ENCODE measurements at places on chromosomes 4 and X.

GRCh38 chr4:2251795-2252529 lies 9.9 kb downstream of the MXD4 start:
- DNase-seq: no peak

DNA sequence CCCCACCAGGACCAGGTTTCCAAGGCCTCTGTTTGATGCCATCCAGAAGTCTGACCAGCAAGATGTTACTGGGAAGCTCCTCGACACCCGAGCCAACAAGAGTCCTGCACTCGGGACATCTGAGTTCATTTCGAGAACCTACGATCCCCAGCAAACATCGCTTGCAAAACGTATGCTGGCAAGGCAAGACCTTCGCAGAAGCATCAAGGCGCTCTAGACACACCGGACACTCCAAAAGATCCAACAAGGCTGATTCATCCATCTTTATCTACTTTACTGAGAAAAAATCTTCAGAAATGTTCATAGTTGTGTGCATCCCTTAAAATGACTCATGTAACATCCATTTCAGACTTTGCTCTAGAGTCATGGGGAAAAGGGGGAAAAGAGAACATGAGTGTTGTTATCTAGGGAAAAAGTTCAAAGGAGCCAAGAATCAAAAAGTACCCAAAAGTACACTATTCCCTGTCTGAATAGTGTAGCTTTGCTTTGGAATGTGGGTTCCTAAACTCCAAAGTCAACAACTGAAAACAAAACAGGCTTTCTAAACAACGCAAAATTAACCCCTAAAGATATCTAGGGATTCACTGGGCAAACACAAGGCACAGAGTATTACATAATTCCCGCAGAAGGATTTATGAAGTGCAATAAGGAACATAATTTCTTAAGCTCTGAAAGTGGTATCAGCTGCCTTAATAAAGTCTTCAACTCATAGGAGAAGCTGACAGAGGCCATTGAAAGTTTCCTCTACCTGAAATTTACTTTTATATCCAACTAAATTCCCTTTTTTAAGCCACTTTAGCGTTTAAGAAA lies 1.6 kb downstream of the SH3RF1 start:
- peak; percentile 33 for DNase-seq

DNA sequence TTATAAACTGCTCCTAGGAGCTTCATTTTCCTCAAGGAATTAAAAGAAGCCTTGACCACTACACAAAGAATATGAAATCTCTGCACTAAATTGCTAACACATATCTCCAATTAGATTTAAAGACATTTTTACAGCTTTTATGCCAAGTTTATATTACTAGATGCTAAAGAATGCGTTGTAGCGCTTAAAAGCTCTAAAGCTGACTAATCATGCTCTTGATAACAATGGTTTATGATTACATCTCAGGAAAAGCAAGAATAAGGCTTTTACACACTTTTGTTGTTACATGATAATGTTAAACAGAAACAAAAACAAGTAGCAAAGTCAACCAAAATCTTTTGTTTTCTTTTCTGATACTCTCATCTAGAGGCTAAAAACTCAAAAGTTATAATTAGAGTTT lies 44.7 kb downstream of the SLC10A7 start:
- no peak for DNase-seq

- no peak for DNase-seq
These were observed 133.1 kb downstream of the IDS start for GRCh38 chrX:149371986-149372385.

GRCh38 chrX:1205681-1206611 lies 6.5 kb downstream of the CRLF2 start:
- peak; percentile 88 for DNase-seq

GRCh38 chrX:24956828-24957227 lies 58.9 kb downstream of the ARX start:
- no peak for DNase-seq

DNA sequence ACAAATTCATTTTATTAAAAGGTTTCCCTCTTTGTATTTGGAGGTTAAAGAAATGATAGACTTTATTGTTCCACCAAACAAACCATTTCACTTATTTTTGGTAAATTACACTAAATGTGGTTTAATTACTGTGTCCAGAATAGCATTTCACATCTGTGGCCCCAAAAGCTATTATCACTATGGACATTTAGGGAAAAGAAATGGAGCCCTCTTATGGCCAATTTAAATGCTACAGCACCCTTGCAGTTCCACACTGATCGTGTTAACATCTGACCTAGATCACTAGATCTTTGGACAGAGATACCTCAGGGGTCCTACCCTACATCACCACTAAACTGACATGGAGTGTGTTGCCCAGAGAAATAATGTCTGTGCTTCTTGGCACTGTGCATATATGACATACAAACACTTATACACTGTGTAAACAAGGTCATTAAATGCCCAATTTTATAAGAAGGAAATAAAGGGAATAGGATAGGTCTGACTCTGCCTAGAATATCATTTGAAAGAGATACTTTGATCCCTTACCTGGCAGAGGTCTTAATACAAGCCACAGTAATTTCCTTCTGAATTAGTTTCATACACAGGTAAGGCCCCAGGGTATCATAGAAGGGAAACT lies 163.9 kb downstream of the KDR start:
- DNase-seq: peak; percentile 32

DNA sequence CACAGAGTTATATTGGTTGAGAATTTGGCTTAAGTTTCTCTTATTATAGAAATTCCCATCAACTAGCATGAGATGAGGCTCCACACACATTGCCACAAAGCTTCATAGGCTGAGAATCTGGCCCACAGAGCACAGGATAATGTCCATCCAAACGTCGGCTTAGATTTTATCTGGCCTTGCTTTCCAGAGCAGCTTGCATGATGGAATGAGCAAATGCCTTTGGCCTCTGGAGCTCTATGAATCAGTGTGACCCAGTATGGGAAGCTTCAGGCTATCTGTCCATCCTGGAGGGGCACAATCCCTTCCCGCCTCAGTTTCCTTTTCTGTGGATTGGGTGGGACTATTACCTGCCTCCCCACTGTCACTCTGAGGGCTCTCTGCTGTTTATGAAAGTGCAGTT lies 131.5 kb upstream of the NDP start:
- no peak for DNase-seq

GRCh38 chr4:14428125-14428524 lies 574.2 kb upstream of the CPEB2 start:
- no peak for DNase-seq

DNA sequence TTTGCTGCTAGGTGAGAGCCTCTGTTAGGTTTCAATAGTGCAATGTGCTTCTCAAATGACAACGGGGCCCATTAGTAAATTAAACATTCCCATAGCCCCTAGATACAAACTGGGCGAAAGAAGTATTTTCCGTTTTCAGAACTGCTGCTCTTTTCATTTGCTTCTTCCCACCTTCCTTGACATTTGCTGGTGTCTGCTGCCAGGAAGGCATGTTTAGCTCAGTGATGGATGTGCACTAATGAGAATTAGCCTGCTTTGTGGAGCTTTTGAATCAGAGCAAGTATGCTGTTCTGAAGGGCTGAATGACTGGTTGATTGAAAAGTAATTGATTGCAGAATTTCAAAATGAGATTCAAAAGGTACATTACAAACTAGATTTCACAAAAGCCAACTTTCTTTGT lies 57.0 kb downstream of the SHROOM3 start:
- DNase-seq: no peak

DNA sequence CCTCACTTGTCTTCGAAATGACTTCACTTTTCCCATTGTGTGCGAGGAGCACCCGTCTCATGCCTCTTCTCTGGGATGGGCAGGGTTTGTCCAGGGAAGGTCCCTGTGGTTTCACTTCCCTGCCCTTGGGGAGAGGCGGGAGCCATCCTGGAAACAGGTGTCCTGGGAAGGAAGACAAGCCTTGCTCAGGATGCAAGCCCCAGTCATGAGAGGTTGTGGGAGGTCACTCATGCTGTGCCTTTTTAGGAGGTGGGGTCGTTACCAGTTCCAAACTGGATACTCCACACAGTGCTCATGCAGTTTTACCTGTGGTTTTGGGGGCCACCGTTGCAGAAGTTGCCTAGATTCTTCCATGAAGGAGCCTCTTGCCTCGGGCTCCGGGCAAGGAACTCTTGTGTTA lies 3.8 kb downstream of the RGS12 start:
- DNase-seq: no peak

GRCh38 chr4:136203199-136203598 lies 1329.1 kb downstream of the PCDH18 start:
- DNase-seq: no peak

DNA sequence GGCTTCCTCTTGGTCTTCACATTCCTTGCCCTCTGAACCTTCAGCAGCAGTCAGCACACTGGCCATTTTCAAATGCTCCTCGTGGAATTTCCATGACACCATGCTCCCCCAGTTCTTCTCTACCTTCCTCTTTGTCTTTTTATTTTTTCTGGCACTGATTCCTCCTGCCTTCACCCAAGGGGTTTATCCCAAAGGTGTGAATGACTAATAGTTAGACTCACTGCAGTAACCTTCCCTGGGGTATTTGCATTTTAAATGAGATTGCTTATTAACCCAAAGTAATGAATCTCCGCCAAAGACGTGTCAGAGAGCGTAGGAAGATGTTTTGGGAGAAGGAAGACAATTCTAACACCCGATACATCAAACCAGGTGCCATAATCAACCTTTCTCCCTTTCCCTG lies 36.2 kb downstream of the CD40LG start:
- no peak for DNase-seq

DNA sequence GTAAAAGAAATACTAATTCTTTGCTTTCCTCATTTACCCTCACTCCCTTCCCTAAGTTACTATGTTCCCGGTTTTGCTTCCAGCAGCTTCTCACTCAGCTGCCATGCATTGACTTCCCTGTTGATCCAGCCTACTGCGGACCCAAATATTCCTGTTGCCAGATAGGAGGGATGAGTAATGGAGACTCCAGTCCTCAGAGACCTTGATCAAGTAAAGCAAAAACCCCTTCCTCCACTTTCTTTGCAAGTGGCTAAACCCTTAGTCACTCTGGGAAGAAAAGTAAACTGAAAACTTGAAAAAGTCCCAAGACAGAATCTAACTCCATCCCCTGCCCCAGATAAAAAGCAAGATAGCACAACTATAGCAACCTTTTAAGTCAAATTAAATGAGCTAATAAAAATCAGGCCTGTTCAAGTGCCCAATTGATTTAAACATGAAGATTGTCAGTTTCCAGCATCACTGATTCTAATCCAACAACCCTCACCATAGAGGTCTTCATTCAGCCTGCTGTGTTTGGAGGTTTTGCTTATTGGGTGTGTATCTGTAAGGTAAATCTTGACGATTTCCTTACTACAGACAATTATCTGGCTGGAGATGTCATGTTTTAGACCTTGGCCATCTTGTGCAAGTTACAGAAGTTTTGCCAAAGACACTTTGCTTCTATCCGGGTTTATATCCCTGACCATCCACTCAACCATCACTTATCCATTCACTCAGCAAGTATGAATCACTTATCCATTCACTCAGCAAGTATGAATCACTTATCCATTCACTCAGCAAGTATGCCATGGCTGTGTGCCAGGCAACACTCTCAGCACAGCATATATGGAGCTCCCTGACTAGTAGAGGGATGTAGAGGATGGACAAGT lies 17.6 kb downstream of the FGFBP1 start:
- DNase-seq: no peak

- DNase-seq: no peak
These were observed 148.1 kb downstream of the PLS3 start for GRCh38 chrX:115709039-115709438.

DNA sequence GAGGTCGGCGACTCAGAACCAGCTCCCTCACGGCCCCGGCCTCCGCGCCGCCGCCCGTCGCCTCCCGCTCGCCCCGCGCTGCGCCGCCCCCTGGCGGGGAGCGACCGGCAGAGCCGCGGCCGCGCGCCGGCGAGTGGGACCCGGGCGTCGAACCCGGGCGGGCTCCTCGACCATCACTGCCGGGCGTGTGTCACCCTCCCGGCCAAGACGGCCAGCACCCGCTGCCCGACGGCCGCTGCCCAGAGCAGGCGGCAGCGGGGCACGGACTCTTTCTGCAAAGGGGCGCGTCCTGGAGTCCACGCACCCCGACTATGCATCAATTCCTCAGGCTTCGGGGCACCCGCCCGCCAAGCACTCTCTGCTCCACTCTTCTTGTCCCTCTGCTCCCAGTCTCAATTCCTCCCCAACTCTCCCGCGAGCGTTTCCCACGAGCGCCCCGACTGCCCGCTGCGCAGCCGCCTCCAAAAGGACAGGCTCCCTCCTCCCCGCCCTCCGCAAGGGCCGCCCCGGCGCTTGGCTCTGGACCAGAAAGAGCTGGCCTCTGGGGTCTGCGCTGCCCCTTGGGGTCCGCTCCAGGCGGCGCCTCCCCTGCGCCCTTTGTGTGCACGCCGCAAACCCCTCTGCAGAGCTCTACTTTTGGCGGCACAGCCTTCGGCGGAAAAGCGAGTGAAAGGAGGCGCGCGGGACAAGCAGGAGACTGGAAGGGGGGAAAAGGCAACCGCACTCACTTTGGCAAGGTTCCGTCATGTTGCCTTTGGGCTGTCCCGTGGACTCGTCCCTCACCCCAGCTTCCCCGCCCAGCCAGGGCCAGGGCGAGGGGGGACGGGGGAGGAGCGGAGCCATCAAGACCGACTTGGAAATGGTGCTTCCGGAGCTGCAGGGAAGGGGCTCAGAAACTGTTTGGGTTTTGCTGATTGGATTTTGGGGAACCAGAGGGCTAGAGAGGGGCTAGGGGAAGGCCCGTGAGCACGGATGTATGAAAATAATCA lies 1.0 kb downstream of the PDE5A start:
- DNase-seq: no peak

DNA sequence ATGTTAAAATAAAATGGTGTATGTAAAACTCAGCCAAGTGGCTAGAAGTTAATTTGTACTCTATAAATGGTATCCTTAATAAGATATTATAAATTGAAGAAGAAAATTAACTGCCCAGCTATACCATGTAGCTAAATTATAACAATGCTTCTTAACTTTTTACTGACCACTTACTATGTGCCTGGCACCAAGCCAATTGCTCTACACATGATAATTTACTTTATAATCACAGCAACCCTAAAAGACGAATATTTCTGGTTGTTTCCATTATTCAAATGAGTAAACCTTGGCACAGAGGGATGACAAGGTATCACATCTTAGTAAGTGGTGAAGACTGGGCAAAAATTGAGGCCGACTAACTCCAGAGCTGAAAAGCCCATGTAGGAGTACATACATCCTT lies 1506.6 kb downstream of the PCDH7 start:
- no peak for DNase-seq

DNA sequence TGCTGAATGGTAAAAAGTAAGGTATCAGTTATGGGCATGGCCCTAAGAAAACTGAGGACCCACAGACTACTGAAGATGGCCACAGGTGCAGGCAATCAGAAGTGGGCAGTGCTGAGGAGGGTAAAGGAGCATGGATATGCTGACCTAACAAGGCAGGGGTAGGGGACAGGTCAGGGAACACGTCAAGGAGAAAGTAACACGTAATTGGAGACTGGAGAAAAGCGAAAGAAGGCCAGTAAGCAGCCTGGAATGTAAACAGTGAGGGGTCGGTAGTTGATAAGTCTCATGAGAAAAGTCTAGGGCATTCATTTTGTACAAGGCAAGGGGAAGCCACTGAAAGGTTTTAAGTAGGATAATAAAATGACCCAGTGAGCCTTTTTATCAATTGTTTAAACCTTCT lies 153.3 kb downstream of the PRDM5 start:
- DNase-seq: no peak

All from inflammatory macrophage (primary cell).